ENCODE measurements at places on chromosomes 2 and 18.

GRCh38 chr2:219575566-219576504 lies 3.7 kb downstream of the INHA start:
- DNase-seq = no peak

DNA sequence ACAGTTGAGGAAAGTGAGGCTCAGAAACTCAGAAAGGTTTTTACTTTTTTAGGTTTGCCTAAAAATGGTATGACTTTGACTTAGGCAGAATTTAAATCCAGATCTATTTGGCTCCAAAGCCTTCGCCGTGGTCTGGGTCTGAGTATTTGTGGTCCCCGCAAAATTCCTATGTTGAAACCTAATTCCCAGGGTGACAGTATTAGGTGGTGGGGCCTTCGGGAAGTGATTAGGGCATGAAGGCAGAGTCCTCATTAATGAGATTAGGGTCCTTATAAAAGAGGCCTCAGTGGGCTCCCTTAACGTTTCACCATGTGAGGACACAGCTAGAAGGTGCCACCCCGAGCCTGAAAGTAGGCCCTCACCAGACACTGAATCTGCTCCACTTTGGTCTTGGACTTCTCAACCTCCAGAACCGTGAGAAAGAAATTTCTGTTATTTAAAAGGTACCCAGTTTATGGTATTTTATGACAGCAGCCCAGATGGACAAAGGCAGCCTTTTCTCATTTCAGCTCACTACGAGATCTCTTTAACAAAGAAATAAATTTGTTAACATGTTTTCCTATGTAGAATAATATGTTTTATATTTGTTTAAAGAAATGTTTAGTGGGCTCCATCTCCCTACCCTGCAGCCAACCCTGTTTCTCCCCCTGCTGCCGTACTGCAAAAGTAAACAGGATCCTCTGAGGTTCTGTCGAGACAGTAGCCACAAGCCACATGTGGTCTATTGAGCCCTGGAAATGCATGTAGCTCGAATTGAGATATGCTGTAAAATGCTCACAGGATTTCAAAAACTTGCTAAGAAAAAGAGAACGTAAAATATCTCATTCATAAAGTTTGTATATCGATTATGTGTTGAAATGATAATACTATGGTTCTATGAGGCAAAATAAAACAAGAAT lies 80.6 kb downstream of the MOGAT1 start:
- no peak for DNase-seq

DNA sequence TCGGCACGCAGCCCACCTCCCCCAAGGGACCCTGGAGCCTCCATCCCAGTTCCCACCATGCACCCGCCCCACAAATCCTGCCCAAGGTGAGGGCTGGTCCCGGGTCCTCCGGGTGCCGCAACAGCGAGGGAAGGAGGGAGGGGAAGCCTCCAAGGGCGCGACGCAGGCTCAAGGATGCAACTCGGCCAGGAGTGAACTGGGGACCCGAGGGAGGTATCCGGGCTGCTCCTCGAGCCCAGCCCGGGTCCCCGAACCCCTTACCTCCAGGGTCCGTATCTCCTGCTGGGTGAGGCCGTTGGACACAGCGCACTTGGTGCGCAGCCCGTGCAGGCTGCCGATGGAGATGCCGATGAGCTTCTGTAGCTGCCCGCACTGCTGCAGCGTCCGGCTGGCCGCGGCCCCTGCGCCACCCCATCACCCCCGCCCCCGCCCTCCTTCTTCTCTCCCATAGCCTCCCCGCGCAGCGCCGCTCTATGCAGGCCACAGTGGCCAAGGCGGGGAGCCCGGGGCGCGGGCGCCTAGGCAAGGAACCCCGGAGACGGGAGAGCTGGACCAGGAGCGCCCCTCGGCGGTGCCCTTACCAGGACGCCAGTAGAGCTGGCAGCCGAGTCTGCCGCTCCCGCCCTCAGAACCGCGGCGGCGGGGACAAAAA lies 124.1 kb downstream of the ANKRD30BL start:
- no peak for DNase-seq

- no peak for DNase-seq
Measured at GRCh38 chr18:12540751-12541150, 117.2 kb downstream of the SPIRE1 start.

- no peak for DNase-seq
Measured at GRCh38 chr2:241575624-241576292, 17.2 kb downstream of the BOK start.

GRCh38 chr2:57044931-57045635 lies 861.3 kb downstream of the CCDC85A start:
- DNase-seq = no peak

GRCh38 chr2:51490576-51491234 lies 458.8 kb upstream of the NRXN1 start:
- DNase-seq = no peak

- DNase-seq = no peak
Measured at GRCh38 chr2:176272870-176273459, 3.7 kb downstream of the MTX2 start.

GRCh38 chr18:39741755-39742466 lies 2176.3 kb upstream of the CELF4 start:
- no peak for DNase-seq

DNA sequence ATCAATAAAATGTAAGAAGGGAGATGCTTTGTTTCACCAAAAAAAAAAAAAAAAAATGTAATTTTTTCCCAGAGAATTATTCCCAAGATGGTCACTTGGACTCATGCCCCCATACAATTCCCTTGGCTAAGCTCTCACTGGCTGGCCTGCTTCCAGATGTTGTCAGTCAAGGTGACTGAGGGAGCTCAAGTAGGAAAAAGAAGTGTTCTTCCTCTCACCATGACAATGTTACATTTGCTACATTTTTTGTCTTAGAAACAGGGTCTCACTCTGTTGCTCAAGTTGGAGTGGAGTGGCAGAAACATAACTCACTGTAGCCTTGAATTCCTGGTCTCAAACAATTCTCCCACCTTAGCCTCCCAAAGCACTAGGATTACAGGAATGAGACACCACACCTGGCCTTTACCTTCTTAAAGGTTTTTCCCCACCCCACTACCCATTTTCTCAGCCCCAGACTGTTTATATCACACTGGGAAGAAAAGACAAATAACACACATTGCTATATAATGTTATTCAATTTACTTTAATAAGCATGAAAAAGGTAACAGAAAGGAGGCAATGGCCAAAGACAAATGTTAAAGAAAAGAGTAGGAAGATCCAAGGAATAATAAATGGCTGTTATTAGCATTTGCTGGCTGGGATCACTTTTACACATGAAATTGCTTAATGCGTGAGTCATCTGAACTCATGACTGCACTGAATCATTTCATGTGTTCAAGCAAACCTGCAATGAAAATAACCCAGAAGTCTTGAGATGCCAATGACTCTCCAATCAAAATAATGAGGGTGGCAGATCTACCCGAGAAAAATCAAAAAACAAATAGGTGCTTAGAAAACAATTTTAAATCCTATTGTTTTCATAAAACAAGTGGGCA lies 45.2 kb downstream of the ACVR1 start:
- DNase-seq = no peak

GRCh38 chr18:77733292-77733903 lies 483.8 kb downstream of the GALR1 start:
- no peak for DNase-seq

- no peak for DNase-seq
Measured at GRCh38 chr2:98569915-98570314, 38.4 kb downstream of the COA5 start.

- DNase-seq = no peak
Measured at GRCh38 chr18:40949114-40949950, 1005.7 kb upstream of the PIK3C3 start.

DNA sequence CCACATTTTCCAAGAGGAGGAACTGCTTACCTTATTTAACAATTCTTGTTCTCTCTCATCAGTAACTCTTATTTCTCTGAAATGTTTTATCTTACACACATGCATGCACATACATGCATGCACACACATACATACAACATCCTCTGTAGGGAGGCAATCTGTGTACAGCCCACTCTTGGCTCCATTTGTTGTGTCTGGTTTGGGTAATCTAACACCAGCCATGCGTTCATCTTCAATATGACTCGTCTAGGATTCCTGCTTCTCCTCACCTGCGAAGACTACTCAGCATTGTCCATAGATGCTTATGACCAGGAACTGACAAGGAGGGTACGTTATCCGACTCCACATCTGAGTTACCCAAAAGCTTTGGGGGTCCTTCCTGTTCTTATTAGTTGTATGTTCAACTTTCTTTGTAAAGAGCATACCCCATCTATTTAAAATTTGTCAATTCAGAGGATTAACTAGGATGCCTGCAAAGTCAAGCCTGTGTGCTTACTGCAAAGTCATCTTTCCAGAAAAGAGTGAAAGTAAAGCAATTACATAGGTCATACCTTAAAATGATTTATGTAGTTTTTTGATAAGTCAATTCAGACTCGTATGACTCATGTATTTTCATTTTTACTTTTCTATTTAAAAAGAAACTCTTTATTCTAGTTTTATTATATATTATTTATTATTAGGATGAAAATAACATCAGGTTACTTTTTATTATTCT lies 18.2 kb downstream of the LYPD6B start:
- no peak for DNase-seq

DNA sequence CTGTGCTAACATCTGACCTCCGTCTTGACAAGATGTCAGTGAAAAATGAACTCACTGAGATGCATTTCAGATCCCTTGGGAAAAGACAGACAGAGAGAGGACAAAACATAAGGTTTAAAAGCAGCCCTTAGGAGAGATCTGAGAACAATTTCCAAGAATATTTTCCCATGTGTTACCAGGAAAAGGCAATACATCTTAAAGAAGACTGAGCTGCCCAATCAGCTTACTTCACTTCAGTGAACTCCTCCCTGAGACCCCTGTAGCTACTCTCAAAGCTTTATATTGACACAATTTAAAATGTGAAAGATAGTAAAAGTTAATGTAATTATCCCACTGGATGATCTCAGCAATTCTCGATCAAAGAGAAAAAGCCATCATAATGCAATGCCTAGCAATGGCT lies 505.0 kb downstream of the DCC start:
- no peak for DNase-seq

DNA sequence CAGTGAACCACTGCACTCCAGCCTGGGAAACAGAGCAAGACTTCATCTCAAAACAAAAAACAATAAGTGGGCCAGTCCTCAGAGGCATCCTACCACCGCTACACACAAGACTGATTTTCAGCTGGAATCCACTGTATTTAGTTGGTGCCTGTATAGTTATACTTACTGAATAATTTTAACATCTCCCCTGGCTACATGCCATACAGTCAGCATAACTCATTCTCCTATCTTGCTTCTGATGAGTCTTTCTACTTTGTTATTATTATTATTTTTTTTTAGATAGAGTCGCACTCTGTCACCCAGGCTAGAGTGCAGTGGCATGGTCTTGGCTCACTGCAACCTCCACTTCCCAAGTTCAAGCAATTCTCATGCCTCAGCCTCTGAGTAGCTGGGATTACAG lies 19.9 kb upstream of the CAB39 start:
- DNase-seq = no peak

DNA sequence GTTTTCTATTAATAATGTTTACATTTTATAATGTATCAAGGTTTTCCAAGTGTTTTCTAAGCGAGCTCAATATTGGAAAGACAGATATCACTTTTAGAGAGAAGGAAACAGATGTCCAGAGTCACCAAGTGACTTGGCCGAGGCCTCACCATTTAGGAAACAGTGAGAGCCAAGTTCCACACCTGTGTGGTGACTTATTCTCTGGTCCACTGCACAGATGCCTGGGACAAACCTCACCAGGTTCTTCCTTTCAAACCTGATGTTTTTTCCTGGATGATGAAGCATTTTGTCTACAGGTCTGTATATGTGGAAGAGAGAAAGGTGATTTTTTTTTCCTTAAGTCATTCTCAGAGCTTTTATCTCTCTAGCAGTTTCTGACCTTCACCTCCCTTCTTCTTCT lies 280.7 kb downstream of the LPIN1 start:
- no peak for DNase-seq

- DNase-seq = no peak
Measured at GRCh38 chr2:236764716-236765115, 195.1 kb downstream of the ACKR3 start.

DNA sequence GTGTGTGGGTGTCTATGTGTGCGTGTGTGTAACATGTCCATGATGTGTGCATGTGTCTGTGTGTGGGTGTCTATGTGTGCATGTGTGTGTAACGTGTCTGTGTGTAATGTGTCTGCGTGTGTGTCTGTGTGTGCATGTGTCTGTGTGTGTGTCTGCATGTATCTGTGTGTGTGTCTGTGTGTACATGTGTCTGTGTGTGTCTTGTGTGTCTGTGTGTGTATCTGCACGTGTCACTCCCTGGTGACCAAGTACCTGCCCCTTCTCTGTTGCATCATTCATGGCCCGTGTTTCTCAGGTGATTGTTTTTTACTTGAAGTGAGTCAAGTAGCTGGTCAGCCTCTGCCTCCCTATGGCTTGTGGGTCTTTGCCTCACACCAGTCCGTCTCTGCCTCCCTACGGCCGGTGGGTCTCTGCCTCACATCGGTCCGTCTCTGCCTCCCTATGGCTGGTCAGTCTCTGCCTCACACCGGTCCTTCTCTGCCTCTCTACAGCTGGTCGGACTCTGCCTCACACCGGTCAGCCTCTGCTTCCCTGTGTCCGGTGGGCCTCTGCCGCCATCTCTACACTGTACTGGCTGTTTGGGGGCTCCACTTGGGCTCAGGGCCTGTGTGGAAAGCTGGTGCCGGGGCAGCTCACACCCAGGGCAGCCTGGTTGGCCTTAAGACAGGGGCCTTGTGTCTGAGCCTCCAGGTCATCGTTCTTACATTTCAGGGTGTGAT lies 31.6 kb downstream of the KCNG2 start:
- DNase-seq = no peak

DNA sequence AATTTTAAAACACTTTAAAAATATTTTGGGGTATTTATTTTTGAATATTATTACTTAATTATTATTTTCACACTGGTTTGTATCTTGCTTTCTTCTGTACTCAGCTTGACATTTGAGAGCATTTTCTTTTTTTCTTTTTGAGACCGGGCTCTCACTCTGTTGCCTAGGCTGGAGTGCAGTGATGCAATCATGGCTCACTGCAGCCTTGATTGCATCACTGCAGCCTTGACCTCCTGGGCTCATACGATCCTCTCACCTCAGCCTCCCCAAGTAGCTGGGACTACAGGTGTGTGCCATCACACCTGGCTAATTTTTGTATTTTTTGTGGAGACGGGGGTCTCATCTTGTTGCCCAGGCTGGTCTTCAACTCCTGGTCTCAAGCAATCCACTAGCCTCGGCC lies 79.9 kb upstream of the DLX2 start:
- no peak for DNase-seq

DNA sequence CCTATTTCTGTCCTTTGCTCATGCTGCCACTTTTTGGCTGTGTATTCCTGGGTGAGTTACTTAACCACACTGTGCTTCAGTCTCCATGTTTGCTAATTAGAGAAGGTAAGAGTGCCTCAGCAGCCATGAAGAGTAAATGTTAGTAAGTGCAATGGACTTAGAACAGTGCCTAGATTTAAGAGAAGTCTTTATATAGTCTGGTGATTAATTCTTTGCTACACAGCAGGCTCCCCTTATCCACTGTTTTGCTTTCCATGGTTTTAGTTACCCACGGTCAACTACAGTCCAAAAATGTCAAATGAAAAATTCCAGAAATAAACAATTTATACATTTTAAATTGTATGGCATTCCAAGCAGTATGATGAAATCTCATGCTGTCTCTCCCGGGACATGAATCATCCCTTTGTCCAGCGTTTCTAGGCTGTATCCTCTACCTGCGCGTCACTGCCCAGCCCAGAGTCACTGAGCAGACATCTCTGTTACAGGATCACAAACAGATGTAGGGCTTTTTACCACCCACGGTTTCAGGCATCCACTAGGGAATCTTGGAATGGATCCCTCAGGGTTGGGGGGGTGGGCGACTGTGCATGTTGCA lies 91.0 kb downstream of the CTIF start:
- DNase-seq = no peak
